ENCODE measurements at places on chromosomes 12 and 14. TPM values are rescaled to one million over a fixed set of nuclear protein-coding genes. Genes with fewer than 3 reads are reported as not detected.

DNA sequence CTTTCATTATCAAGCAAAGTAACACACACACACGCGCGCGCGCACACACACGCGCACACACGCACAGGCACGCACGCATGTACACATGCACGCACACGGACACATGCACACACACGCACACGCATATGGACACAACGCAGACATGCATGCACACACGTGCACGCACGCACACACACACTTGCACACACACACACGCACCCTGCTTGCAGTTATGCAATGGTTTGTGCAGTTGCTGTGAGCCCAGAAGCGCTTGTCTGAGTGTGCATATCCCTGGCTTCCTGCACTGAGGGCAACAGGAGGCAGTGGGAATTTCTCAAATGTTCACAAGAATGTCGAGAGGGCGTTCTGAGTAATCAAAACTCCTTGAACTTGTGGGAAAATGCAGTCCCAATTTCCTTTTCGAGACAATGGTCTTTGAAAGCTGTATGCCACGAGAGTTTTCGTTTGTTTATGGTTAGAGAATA is 41.6 kb downstream of the NFKBIA start:
- DNase-seq: no peak

DNA sequence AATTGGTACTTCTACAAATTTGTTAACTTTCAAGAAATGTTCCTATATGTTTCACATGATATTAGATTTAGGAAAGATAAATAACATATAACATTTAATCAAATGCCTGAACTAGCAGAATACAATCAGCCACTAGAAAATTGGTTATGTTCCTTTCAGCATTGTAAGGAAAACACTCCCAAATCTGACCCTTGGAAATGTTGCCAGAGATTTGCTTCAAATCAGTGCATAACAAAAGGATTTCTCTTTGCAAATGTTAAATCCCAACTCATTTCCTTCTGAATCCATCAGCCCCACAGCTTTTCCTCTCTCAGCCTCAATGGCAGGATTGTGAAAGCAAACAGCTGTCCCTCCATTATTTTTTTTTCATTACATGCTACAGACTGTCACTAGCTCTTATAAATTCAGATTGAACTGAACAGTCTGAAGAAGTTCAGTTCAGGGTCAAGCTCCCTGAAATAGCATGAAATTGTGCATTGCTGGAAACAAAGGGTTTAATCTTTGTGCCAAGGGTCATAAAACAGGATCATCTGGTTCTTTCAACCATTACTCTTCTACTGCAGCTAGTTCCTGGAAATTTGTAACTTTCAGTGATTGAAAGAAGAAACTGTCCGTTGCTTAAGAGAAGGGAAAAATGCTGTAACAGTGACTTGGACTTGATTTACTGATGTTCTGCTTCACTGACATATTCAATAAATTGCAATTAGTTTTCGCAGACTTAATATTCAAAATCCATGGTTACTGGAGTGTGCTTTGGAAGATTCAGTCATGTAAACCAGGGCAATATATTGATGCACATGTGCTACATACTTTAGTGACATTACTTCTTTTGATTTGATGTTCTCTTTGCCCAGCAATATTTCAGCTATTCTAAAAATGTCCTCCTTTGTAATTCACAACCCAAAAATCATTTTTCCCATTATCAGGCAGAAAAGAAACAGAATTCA is 246.4 kb downstream of the RPL10L start:
- DNase-seq: no peak

- no peak for DNase-seq
Measured at GRCh38 chr12:124165695-124166094, 129.2 kb upstream of the RFLNA start.

DNA sequence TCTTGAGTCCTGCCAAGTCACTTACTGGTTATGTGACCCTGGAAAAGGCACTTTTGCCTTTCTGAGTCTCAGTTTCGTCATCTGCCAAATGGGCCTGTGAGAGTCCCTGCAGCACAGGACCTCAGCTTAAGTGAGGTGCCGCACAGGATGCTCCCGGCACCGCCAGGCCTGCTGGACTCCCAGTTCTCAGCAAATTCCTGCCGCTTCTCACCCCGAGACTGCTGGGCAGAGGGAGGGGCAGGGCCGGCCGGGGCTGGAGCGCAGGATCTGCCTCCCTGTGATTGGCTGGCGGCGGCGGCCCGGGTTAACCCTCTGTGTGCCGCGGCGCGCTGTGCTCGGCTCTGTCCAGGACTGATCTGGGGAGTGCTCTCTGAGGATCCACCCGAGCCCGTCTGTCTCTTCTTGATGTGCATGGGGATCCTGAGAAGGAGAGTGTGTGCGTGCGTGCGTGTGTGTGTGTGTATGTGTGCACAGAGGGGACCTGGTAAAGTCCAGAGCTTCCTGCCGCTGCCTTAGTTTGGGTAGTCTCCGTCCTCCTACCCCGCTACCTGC is 8.6 kb downstream of the SETD1B start:
- DNase-seq: peak; percentile 93

DNA sequence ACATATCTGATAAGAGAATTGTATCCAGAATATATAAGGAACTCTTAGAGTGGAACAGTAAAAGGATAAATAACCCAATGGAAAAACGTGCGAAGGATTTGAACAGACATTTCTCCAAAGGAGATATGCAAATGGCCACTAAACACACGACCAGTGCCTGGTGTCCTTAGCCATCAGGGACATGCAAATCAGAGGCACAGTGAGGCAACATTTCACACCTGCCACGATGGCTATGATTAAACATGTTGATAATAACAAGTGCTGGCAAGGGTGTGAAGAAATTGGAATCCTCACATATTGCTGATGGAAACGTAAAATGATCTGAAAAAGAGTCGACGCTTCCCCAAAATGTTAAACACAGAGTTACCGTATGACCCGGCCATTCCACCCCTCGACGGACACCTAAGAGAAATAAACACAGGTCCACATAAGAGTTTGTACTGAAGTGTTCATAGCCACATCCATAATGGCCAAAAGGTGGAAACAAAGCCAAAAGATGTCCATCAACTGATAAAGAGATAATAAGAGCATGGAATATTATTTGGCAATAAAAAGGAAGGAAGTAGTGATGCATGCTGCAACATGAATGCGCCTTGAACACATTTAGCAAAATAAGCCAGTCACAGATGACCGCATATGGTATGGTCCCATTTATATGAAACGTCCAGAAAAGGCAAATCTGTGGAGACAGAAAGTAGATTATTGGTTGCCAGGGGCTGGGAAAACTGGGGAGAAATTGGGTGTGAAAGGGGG is 6.3 kb upstream of the TMEM121 start:
- DNase-seq: no peak

DNA sequence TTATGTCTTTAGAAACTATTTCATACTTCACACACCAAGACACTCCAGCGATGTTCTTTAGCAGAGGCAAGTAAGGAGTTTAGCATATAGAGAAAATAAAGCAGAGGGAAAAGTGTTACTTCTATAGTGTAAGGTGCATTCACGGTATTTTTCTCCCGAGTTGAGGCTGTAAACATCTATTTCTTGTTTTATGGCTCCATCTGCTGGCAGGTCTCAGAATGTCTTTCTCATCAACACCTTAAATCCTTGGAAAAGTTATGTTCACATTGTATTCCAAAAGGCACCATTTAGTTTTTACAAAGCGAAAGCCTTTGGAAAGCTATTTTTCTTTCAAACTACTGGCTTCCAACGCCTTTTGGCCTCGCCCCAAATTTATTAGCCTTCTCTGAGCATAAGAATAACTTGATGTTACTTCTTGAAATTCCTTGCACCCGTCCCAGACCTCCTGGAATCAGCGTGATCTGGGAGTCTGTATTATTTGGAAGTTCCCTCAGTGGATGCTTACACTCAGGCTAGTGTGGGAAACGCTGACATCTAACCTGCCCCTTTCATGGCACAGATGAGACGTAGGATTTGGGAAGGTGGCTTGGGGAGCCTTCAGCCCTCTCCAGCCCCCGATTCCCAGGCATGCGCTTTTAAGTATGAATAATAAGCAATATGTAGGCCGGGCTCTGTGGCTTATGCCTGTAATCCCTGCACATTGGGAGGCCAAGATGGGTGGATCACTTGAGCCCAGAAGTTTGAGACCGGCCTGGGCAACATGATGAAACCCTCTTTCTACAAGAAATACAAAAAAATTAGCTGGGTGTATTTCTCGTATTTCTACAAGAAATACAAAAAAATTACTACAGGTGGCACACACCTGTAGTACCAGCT is 1.9 kb upstream of the PIWIL1 start:
- peak; percentile 59 for DNase-seq

DNA sequence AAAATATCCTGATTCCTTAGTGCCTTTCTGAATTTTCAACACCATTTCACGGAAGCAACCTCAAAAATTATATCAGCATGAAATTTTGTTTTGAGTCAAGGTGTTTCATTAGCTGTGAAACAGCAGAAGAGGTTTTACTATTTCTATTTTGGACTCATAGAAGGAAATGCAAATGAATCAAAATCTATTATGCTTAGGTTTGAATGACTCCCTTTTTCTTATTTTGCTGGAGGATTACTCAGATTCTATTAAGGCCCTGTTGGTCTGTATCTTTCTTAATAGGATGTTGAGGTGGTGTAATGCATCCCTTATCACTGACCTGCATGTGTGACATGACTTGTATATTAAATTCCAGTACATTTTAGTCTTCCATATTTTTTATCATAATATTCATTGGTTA is 165.8 kb downstream of the TMTC2 start:
- DNase-seq: no peak

DNA sequence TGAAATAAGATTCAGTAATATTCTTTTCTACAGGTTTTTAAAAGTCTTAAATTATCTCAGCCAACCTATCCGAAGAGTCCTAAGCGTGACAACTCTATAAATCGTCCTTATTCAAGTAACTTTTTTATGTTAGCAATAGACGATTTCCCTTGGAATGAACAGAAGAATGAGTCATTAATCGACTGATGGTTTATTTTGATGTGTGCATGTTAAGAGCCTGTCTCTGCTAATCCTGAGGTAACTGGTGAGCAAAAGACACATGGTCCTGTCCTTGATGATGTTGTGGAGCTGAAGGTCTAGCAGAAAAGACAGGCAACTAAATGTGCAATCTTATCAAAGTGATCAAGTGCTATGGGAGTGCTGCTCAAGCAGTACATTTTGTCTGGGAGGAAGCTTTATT is 80.4 kb downstream of the DAAM1 start:
- DNase-seq: no peak

DNA sequence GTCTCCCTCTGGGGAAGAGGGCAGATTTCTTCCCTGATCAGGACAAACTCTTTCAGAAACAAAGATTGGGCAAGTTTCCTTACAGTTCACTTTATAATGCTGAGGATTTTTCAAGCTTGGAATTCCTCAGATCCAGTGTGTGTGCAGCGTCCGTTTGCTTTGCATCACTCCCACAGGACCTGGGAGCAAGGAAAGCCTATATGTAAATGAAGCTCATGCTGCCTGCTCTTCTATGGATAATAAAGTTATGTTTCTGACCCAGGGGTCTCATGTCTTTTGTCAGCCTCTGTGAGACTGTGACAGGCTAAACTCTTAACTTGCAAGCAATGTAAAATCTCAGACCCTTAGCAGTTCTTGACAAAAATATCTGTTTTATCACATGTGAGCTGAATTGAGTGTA is 41.6 kb downstream of the TRHDE start:
- no peak for DNase-seq

DNA sequence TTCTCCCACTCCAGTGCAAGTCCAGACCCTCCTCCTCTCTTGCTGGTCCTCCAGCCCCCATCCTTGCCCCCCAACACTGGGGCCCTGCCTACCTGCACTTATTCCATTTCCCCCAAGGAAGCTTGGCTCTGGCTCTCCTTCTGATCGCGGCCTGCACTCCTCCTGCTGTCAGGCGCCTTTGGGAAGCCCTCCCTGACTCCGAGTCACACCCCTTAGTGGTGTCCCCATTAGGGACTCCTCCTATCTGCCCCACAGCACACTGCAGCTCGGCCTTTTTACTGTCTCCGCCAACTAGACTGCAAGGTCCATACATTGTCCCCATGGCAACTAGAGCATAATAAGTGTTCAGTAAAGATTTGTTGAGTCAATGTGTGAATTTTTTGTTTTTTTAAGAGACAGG is 32.9 kb downstream of the FIGNL2 start:
- DNase-seq: no peak

DNA sequence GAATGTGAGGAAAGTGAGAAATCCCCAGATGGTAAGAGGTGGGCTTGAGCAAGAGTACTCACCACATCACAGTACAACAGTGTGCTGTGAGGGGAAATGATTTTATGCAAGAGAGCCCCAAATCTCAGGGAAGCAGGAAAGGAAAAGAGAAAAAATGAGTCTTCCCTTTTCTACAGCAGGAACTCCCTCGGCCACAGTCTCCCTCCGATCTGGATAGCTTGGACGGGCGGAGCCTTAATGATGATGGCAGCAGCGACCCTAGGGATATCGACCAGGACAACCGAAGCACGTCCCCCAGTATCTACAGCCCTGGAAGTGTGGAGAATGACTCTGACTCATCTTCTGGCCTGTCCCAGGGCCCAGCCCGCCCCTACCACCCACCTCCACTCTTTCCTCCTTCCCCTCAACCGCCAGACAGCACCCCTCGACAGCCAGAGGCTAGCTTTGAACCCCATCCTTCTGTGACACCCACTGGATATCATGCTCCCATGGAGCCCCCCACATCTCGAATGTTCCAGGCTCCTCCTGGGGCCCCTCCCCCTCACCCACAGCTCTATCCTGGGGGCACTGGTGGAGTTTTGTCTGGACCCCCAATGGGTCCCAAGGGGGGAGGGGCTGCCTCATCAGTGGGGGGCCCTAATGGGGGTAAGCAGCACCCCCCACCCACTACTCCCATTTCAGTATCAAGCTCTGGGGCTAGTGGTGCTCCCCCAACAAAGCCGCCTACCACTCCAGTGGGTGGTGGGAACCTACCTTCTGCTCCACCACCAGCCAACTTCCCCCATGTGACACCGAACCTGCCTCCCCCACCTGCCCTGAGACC is 7.8 kb downstream of the ATN1 start:
- no peak for DNase-seq

DNA sequence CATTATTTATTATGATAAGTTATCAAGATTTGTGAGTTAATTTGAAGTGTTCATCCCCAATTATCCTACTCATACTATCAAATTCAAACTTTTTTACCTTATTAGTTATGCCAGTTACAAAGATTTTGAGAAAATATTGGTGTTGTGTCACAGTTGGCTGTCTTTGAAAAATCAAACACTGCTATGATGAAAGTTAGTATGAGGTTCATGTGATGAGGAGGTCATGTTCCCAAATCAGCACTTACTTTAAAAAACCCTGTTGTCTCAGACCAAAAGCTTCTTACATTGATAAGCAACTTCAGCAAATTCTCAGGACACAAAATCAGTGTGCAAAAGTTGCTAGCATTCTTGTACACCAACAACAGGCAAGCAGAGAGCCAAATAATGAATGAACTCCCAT is 68.1 kb downstream of the TTC6 start:
- DNase-seq: no peak

DNA sequence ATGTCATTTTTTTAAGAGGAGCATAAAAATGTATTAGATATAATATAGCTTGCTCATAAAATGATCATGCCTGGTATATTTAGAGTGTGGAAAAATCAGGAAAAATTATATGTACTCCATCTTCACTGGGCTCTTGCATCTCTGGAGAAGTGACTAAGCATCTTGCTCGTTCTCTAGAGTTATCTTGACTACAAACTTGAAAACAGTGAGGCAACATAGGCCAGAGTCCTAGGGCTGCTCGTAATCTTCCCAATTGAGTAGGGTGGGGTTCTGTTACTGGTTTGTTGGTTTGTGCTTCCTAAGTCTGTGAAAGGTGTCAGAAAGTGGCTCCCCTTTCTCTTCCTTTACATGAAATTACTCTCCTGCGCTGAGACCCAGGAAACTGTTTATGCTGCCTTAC is 46.2 kb downstream of the AACS start:
- no peak for DNase-seq

Gene FGD6
- 30.0 TPM for total RNA-seq

Gene KRT2
- total RNA-seq: 0.18 TPM

Gene GLIPR1L1
- not detected for total RNA-seq

Gene KRT3
- not detected for total RNA-seq

Gene C14orf132
- 91.6 TPM for total RNA-seq

Gene RAB15
- total RNA-seq: 27.3 TPM

All from cerebellum (tissue), 4 donors.